Pericardium fibroblast (primary cell): ENCODE measurements at places on chromosomes 12 and 14. TPM values are rescaled to one million over a fixed set of nuclear protein-coding genes. Genes with fewer than 3 reads are reported as not detected.

RD3L gene
- total RNA-seq = not detected in 2 replicates

SLC35E3 gene
- total RNA-seq = 1.8 and 8.8 TPM in 2 replicates

CLEC4C gene
- not detected in 2 replicates for total RNA-seq

LEMD3 gene
- 16.3 and 21.4 TPM in 2 replicates for total RNA-seq

BICDL1 gene
- 0.09 and 0.35 TPM in 2 replicates for total RNA-seq

ASB2 gene
- not detected in 2 replicates for total RNA-seq

WDR20 gene
- total RNA-seq = 9.0 and 9.9 TPM in 2 replicates

TMEM30B gene
- 0.12 and 0.34 TPM in 2 replicates for total RNA-seq

IL22 gene
- total RNA-seq = not detected in 2 replicates

PLA2G1B gene
- total RNA-seq = not detected in 2 replicates

RPGRIP1 gene
- 0.12 and 0.17 TPM in 2 replicates for total RNA-seq

LMBR1L gene
- total RNA-seq = 28.1 and 42.3 TPM in 2 replicates

TCP11L2 gene
- 14.2 and 22.0 TPM in 2 replicates for total RNA-seq

SMOC1 gene
- total RNA-seq = 2.4 TPM in 1 of 2 replicates, not detected in the other

GDF3 gene
- total RNA-seq = not detected in 2 replicates
